ENCODE measurements at places on chromosomes 2 and 18.

GRCh38 chr2:30694286-30695055 lies 112.8 kb downstream of the CAPN13 start:
- no peak for DNase-seq

GRCh38 chr2:46955764-46956163 lies 40.2 kb upstream of the MCFD2 start:
- DNase-seq: no peak

- no peak for DNase-seq
Measured at GRCh38 chr2:219671279-219671678, 43.8 kb downstream of the SLC4A3 start.

- no peak for DNase-seq
Measured at GRCh38 chr2:30223413-30223874, 7.9 kb upstream of the LBH start.

DNA sequence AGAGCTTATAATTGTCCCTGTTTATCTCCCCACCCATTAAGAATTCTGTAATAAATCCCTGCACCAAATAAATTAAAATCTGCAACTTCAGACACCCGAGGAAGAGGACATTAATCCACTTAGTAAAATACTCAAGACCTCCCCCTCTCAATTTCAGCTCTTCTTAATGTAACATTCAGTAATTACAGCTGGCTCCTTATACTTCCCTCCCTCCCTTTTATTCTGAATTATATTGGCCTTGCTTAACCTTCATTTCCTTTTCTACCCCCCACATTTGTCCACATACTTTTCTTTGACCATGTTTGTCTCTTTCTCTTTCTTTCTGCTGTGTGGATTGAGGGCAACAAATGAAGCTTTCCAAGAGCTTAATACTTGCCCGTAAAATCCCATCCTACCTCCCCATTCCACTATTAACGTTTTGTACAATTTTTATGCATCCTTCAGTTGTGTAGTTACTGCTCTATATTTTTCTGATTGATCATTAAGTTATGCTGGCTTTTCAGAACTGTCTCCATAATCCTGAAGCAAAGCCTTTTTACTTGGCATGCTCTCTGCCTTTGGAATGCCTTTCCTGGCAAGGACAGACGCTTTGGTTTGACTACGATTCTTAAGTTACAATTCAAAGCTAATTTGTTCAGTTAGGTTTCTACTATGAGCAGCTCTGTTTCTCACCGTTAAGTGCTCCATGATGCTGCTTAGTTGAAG lies 580.1 kb downstream of the ZEB2 start:
- no peak for DNase-seq

- no peak for DNase-seq
Measured at GRCh38 chr2:207819021-207819797, 49.5 kb upstream of the FZD5 start.

DNA sequence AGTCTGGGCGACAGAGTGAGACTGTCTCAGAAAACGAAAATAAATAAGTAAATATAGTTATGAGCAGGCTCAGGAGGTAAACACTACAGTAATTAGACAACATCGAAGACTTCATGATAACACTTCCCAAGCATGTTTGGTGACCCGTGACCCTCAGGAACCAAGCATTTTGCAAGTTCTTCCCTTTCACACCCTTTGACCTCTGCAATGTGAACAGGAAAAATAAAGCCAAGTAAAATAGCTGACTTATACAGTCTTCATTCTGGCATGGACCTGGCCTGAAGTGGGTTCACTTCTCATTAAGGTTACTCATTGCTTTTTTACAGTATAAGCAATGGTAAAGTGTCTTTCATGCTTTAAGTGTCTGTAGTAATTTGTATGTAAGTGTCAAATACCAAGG lies 15.3 kb upstream of the TGIF1 start:
- no peak for DNase-seq

DNA sequence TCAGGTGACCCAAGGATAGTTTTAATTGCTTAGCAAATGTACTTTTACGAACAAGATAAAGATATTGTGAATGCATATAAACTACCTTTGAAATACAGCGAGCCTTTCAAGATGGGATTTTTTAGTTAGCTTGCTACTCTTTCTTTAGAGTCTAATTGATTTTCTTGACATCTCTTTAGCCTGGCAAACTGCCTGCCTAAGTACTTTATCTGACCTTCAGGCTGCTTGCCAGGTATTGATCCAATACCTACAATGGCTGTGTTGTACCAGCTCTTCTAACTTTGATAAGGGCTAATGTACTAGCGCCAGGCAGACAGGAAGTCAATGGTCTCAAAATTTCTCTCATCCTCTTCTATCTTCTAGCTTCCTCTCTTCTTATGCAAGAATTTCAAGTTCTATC lies 414.4 kb upstream of the ACVR2A start:
- no peak for DNase-seq

GRCh38 chr2:196925051-196925767 lies 1.3 kb downstream of the PGAP1 start:
- DNase-seq: no peak

- DNase-seq: no peak
Measured at GRCh38 chr18:493986-494983, 6.2 kb downstream of the COLEC12 start.

DNA sequence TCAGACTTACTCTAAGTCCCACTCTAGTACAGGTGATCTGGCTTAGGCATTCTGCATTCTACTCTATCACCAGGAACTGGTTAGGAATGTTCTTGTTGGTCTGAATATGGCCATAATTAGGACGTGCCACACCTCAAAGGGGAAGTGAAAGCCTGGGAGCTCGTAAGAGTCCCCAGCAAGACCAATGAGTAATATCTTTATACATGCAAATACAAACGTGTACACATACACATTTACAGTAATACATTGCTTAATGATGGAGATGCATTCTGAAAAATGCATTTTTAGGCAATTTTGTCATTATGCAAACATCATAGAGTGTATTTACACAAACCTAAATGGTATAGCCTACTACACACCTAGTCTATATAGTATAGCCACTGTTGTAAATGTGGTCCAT lies 19.5 kb upstream of the ERCC3 start:
- no peak for DNase-seq

GRCh38 chr2:102057502-102058292 lies 65.9 kb downstream of the IL1R2 start:
- no peak for DNase-seq

GRCh38 chr2:20660506-20661420 lies 6.2 kb upstream of the GDF7 start:
- no peak for DNase-seq

DNA sequence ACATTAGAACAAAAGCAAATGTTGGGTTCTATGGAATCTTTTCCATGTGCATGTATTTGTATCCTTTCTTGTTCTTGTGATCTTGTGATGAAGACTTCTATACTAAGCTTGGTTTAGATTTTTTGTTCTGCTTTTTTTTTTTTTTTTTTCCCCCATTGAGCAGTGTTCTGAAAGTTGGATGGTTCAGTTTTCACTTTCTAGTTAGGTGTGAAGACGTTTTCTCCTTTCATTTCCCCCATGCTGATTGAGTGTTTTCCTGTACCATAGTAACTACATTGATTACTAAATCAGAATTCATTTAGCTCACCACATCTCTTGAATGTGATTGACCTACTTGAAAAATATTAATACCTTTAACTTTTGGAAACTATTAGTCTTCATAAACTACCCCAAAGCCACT lies 34.1 kb downstream of the NOP58 start:
- DNase-seq: no peak

- no peak for DNase-seq
Measured at GRCh38 chr18:24754583-24755253, 294.3 kb downstream of the HRH4 start.

Measured in stimulated activated CD8-positive, alpha-beta memory T cell treated with anti-CD3 and anti-CD28 coated beads, Interleukin-15, amount 100 ng/mL, for 4 hours (primary cell).